ENCODE measurements at places on chromosomes 4 and X. TPM values are rescaled to one million over a fixed set of nuclear protein-coding genes. Genes with fewer than 3 reads are reported as not detected.

The SSX4 gene
- not detected for total RNA-seq

The USP17L25 gene
- total RNA-seq: not detected

The PPP4R3C gene
- total RNA-seq: not detected

The CCDC149 gene
- 4.4 TPM for total RNA-seq

The GLRA2 gene
- total RNA-seq: not detected

The SMIM10 gene
- total RNA-seq: 9.2 TPM

The RTL3 gene
- total RNA-seq: not detected

The ADRA2C gene
- total RNA-seq: not detected

The FGF5 gene
- total RNA-seq: 10.6 TPM

The NEXMIF gene
- not detected for total RNA-seq

The L1CAM gene
- total RNA-seq: 0.39 TPM

The DNAAF6 gene
- total RNA-seq: not detected
